Glomerular endothelial cell (primary cell): ENCODE measurements at places on chromosomes 1 and 21.

- no peak for DNase-seq
Measured at GRCh38 chr1:14869187-14869586, 270.7 kb downstream of the KAZN start.

GRCh38 chr1:232873931-232874330, 68.7 kb downstream of the MAP10 start:
- DNase-seq = no peak

DNA sequence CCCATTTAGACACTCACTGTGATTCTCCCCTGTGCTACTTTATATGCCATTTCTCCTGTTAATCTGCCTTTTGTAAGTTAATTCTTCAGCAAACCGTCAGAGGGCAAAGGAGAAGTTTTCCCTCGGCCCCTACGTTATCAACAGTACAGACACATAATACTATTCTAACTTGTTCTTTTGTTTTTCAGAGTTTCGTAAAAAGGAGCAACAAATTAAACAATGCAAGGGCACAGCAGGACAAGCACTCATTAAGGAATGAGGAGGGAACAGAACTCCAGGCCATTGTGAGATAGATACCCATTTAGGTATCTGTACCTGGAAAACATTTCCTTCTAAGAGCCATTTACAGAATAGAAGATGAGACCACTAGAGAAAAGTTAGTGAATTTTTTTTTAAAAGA, 32.3 kb downstream of the CNN3 start:
- no peak for DNase-seq

GRCh38 chr1:197774466-197775281, 606 bp downstream of the DENND1B start:
- DNase-seq = no peak

DNA sequence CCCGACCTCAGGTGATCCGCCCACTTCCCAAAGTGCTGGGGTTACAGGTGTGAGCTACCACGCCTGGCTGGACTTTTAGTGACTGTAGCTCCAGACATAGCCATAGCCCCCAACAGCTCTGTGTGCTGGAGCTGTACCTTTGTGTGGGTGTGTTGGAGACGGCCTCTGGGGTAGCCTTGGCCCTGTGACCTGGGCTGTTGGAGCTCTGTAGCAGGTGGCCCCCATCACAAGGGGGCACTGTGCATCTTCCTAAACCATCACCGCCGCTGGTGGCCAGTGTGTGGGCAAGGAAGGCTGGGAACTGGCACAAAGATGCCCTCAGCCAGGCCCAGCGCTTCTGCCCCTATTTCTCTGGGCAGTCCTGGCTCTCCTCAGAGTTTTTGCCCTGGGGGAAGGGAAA, 38.4 kb upstream of the FOXO6 start:
- DNase-seq = no peak

DNA sequence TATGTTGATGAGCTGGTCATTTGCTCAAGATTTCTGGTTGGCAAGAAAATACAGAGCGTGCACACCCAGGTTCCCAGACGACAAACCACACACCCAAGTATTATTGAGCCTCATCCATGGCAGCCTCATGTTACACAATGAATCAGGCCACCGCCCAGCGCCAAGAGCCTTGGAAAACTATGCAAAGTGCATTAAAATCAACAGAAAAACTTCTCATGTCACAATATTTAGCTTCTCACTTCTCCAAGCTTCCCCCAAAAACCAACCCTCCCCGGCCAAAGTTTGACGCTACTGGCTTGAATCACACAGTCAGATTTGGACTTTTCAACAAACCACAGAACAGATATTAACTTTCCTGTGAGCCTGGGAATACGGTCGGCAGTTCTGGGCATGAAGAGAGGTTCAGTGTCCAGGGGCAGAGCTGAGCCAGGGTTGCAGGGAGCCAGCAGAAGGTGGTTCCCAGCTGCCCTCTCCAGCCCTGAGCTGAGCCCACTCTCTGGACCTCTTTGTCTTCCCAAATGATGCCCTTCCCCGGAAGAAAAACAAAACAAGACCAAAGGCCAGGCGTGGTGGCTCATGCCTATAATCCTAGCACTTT, 71.1 kb downstream of the SETD4 start:
- DNase-seq = no peak

GRCh38 chr1:45843474-45843905, 40.1 kb downstream of the MAST2 start:
- no peak for DNase-seq

DNA sequence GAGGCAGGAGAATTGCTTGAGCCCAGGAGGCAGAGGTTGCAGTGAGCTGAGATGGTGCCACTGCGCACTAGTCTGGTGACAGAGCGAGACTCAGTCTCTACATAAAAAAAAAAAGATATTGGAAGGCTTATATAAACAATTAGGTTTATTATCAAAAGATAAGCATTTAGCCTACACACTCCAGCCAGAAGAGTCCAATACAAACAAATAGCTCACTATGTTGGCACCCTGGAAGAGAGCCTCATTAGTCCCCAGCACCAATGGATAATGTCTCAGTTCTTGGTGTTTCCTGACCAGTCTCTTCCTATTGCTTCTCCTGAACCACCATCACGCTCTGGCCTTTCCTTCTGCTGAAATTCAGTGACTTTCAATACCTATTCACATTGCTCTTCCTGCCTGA, 48.6 kb upstream of the ATP1A1 start:
- no peak for DNase-seq
